Stimulated activated CD4-positive, alpha-beta T cell treated with anti-CD3 and anti-CD28 coated beads, Interleukin-15, amount 100 ng/mL, for 24 hours (primary cell): ENCODE measurements at places on chromosomes 6 and 20.

DNA sequence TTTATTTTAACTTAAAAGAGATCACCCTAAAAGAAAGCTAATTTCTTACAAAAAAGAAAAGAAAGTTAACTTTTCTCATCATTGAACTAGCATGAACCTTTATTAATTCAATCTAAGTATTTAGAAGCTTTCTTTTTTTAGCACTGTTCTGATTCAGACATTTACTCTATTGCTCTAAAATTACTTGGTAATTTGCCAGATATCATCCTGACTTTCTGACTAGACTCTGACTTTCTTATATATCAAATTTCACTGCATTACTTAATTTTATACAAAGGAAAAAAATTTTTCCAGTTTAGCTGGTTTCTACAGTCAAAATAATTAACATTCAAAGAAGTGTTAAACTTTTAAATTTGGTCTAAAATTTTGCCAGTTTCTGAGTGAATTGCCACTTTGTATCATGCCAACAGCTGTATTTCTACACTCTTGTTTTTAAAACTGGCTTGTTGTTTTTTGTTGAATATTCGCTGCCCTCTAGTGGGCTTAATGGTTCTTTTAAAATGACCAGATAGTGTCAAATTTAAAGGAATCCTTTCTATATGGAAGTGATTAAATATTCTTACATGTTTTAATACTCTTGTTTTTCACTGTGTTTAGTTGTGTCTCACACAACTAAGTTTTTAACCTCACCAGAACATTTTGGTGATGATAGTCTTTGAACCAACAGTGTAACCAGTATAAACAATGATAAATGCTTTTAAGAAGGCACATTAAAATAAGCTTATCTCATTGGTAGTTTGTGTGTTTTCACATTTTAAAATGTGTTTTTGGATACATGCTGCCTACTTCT is 102.0 kb downstream of the POPDC3 start:
- no peak for DNase-seq

DNA sequence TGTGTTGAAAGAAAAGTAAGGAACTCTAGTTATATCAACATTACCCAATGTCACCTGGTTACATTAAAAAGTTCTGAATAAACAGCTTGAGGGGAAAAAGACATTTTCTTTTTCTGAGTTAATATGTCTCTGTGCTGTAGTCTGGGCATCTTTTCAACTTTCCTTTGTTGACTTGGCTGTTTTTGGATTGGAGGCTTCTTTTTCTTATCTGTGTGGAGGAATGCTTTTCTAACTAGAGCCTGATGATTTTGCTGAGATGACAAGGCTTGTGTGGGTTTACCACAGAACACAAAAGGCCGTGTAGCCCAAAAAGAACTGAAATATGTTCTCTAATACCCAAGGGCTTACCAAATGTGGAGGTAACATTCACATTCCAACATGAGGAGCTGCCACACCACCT is 161.8 kb downstream of the KCNQ5 start:
- no peak for DNase-seq

GRCh38 chr6:45472382-45472781 is 94.6 kb upstream of the SUPT3H start:
- no peak for DNase-seq

- DNase-seq: no peak
Observed at GRCh38 chr20:4134861-4135379, 119.6 kb upstream of the RNF24 start.

- peak; percentile 20 for DNase-seq
Observed at GRCh38 chr20:58889798-58890517, 37.4 kb downstream of the GNAS start.

GRCh38 chr20:53034899-53035298 is 62.7 kb downstream of the TSHZ2 start:
- peak; percentile 23 for DNase-seq

- DNase-seq: no peak
Observed at GRCh38 chr6:35059596-35060345, 81.4 kb downstream of the TCP11 start.
